Osteoblast (primary cell): ENCODE measurements at places on chromosomes 4 and X. TPM values are rescaled to one million over a fixed set of nuclear protein-coding genes. Genes with fewer than 3 reads are reported as not detected.

GRCh38 chr4:159206427-159206871, 103.6 kb downstream of the RAPGEF2 start:
- DNase-seq: peak; percentile 55

GRCh38 chrX:35728481-35728880, 69.7 kb upstream of the MAGEB16 start:
- DNase-seq: no peak

Gene ASB12
- 0.29 TPM in 1 of 2 replicates, not detected in the other for total RNA-seq

- no peak for DNase-seq
These were observed 62.9 kb downstream of the DCX start for GRCh38 chrX:111349101-111349500.

DNA sequence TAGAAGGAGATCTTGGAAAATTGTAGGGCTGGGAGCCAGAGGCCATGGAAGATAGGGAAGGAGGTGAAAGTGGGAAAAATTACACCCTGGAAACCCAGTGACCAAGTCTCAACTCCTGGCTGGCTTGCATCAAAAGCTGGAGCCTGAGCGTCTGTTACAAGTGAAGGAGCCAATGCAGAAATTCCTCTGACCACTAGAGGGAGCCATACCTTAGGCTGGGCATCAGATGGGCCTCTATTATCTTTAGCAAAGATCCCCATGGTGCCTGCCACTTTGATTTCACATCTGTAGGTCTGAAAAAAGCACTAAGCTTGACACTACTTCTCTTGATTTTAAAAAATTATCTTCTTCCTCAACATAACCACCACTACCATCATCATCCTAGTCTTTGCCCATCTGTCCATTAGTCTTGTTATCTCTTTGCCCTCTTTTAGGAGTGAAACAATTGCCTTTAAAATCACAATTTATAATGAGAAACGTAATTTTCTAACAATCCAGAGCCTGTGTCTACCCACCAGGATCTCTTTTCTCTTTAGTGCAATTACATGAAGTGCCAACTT, 62.9 kb downstream of the ANAPC4 start:
- DNase-seq: peak; percentile 86

Gene CA5B
- 6.9 and 10.0 TPM in 2 replicates for total RNA-seq

DNA sequence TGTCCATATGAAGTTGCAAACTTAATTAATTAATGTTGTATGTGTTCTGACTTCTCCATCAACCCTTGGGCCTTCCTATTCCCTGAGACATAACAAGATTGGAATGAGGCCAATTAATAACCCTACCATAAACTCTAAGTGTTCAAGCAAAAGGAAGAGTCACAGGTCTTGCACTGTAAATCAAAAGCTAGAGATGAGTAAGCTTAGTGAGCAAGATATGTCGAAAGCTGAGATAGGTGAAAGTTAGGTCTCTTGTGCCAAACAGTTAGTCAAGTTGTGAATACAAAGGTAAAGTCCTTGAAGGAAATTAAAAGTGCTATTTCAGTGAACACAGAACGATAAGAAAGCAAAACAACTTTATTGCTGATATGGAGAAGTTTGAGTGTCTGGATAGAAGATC, 58.2 kb upstream of the GPRIN3 start:
- no peak for DNase-seq

DNA sequence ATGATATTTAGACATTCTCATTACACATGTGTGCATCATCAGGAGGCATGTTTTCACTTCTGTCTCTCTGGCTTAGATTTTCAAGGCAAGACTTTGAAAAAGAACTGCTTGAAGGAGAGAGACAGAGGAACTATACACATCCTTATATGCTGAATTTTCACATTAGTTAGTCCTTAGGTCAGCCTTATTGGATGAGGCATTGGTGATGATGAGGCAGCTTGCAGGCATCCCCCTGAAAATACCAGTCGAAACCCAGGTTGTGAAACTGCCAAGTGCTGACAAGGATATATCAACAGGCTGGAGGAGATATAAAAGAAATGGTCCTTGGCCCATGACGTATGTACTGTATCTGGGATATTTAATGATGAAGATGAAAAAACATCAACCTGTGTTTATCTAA, 297.2 kb upstream of the AADAT start:
- DNase-seq: no peak

GRCh38 chr4:151887816-151888180, 127.0 kb upstream of the GATB start:
- DNase-seq: no peak

DNA sequence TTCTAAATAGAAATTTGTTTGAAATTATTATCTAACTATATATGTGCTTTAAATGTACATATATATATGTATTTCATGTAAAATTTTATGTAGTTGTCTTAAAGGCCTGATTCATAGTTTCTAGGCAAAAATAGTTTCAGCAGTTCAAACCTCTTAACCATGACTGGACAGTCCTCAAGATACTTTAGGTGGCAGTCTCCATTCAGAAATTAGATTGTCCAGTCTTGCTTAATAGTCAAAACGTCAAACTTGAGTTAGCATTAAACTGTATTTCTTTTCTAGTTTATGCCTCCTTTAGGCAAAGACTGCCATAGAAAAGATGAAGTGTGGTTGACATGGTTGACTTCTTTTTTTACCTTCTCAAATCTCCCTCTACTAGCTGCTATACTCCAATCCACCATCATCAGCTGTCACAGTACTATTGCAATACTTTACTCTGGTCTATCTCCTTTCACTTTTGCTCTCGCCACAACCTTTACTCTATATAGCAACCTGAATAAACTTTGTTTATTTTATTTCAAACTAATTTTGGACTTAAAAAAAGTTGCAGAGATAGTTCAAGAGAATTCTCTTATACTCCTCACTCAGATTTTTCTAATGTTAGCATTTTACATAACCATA, 395.6 kb upstream of the DIPK2B start:
- no peak for DNase-seq

Gene ASB9
- total RNA-seq: not detected in 2 replicates

- DNase-seq: no peak
These were observed 95.7 kb upstream of the FRMPD4 start for GRCh38 chrX:12042615-12043014.

Gene ANXA10
- 1.1 and 1.2 TPM in 2 replicates for total RNA-seq

Gene PPP1R2C
- total RNA-seq: not detected in 2 replicates

- DNase-seq: no peak
These were observed 1015.0 kb upstream of the GRID2 start for GRCh38 chr4:91288702-91289311.
